ENCODE measurements at places on chromosomes 1 and 21.

GRCh38 chr1:47703981-47704596 is 266.2 kb downstream of the FOXD2 start:
- peak; percentile 49 for DNase-seq

DNA sequence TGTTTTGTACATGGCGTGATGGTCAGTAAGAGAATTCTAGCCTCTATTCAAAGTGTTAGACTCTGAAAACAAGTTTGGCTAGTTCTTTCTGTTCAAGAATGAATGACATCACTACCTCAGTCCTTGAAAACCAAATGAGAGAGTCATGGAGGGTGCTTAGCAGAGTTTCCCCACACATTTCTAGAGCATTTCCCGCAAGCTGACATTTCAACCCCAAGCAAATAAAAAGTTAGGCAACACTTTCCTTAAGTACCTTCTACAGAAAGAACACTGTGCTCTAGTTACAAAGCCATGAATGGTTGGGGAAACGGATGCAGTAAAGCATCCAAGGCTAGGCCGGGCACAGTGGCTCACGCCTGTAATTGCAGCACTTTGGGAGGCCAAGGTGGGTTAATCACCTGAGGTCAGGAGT is 47.9 kb upstream of the SLC44A3 start:
- DNase-seq = no peak

DNA sequence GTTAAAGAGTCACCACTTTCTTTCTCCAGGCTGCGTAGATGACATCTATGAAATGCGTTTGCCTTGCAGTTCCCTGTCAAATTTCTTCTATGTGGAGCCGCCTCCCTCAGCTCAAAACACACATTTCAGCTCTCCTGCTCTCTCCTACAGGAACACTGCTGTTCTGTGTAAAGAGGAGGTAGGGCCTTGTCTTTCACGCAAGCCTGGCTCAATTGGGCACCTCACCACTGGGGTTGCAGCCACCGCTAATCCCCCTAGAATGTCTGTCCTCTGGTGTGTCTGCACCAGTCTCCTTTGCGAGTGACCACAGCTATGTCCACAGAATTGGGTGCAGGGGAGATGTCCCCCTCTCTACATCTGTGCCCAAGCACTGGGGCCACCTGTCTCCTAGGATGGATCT is 31.8 kb upstream of the CFHR4 start:
- no peak for DNase-seq

DNA sequence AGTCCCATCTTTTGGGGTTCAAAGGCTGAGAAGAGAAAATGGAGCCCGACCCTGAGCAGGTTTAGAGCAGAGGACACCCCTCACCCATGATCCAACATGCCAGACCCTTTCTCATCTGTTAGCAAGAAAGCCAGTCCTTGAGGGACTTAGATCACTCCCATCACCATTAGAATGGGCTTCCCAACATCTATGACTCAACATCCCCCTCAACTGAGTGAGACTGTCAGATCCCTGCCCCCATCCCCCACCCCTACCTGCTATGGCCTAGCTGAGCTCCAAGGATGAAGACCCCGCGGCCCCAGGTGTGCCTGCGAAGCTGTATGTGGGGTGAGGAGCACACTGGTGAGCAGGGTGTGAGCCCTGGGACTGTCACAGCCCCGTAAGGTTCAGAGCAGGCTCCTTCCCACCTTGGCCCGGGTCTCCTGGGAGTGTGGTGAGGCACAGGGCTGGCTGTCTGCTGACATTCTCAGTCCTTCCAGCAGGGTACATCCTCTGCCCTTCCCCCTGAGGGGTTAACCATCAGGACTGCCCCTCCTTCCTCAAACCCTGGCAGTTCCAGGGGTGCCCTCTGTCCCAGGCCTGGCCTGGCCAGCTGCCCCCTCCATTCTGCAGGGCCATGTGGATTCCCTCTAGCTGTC is 21.4 kb upstream of the BLACAT1 start:
- no peak for DNase-seq

- DNase-seq = no peak
Measured at GRCh38 chr1:25695090-25695770, 78.6 kb downstream of the MAN1C1 start.

- no peak for DNase-seq
Measured at GRCh38 chr1:207261971-207262370, 59.5 kb upstream of the CD55 start.

DNA sequence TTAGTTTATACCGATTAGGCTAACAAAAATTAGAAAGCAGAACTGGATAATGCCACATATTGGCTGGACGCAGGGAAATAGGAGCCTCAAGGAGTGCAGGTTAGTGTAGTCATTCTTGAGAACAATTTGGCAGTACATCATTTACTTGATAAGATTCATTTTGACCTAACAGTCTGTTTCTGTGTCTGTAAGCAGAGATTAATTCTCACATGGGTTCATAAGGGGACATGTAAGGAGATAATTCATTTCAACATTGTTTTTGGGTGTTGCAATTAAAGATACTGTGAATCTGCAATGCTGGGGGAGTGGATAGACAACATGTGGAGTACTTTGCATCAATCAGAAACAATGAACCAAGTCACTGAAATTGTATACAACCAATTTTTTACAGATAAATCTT is 32.0 kb downstream of the AGO3 start:
- DNase-seq = no peak

DNA sequence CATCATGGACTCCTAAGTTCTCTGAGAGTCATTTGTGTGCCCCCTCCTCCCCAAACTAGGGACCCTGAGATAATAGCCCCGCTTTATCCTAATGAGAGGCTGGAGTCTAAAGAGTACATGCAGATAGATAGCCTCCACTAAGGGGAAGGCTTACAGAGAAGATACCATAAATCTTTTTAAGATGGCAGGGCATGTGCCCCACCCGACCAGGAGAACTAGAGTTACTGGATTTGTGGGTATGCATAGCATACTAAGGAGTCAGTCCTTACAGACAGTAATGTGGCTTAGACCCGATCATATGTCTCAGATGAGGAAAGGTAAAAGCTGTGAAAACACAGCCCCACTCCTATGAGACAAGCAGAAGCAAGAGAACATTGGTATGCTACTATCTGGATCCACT is 25.7 kb upstream of the PKN2 start:
- no peak for DNase-seq

GRCh38 chr1:116514708-116515525 is 55.9 kb downstream of the CD58 start:
- no peak for DNase-seq

DNA sequence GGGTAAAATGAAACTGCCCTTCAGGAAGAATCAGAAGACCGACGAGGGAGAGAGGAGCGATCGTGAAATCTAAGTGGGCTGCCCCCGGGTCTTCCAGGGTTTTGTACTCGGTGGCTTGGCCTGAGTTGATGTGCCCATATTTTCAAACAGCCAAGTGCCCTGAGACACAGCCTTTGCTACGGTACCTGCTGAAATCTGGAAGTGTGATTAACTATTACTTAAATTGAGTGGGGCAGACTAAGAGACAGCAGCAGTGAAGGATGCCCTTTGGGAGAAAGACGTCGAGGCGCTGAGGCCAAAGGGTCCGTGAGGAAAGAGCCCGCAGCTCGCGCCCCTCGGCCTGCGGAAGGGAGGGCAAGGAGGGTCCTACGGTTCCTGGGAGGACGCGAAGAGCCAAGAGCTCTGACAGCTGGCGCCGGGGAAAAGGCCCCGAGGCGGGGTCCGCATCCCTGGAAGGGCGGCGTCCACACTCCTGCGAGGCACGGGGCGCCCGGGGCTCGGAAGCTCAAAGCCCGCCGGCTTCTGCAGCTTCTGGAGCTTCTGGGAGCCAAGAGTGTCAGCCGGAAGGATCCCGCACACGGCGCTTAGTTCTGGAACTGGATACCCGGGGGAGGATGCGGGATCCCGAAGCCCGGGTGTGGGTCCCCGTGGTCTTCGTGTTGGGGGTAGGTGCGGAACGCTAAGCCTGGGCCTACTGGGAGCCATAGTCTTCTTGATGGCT is 15.4 kb upstream of the RNU1-4 start:
- DNase-seq = no peak

DNA sequence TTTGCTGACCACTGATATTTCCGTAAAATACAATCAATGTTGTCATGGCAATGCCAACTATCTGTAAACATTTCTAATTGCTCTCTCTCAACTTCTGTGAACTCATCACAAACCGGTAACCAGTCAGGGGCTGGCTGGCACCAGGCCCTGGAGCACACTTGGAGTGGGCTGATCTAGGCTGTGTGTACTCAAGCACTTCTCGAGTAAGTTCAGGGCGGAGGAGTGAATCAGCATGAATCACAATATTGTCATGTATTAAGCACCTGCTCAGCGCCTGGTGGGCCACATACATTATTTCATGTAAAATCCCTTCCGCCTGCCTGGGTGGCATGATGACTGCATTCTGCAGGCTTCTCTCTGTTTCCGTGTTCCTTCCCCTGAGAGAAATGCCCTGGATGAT is 212.4 kb downstream of the FOXD2 start:
- DNase-seq = no peak

- no peak for DNase-seq
Measured at GRCh38 chr1:66575739-66576138, 41.8 kb downstream of the SGIP1 start.

DNA sequence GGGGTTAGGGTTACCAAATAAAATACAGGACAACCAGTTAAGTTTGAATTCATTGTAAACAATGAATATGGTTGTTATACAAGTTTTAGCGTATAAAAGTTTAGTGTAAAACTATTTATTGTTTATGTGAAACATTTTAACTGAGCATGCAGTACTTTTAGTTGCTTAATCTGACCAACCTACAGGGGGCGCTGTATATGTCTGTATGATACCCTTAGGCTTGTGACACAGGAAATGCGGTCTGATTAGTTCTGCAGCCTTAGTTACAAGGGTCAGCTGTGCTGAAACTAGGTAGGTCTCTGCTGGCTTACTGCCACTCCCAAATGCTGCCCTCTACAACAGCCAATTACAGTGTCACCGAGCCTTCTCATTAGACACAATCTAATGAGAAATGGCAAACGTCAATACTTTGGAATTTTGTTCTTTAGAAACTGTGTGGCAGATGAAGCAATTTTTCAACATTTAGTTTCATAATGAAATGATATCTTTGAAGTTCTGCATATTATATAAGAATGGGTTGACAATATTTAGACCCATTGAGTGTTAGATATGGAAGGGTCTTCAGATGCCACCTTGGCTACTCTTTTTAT is 56.2 kb downstream of the NTNG1 start:
- no peak for DNase-seq

- DNase-seq = no peak
Measured at GRCh38 chr1:98048244-98048643, 127.4 kb upstream of the DPYD start.

DNA sequence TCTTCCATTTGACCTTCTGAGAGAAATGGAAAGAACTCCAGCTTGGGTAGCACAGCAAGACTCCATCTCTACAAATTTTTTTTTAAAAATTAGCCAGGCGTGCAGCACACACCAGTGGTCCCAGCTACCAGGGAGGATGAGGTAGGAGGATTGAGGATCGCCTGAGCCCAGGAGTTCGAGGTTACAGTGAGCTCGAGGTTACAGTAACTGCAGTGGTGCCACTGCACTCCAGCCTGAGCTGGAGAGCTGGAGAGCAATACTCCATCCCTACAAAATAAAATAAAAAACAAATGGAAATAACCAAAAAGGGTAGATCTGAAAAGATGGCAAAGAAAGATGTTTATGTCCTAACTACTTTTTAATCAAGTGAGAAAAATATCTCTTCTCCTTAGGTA is 14.5 kb downstream of the POGZ start:
- no peak for DNase-seq

DNA sequence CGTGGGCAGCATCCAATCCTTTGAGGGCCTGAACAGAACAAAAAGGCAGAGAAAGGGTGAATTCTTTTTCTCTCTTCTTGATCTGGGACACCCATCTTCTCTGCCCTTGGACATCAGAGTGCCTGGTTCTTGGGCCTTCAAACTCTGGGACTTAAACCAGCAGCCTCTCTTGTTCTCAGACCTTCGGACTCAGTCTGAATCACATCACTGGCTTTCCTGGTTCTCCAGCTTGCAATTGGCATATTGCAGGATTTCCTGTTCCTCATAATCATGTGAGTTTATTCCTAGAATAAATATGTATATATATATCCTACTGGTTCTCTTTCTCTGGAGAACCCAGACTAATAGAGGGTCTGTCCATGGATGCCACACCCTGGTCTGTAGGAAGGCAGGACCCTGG is 16.3 kb upstream of the TENT5C start:
- no peak for DNase-seq

DNA sequence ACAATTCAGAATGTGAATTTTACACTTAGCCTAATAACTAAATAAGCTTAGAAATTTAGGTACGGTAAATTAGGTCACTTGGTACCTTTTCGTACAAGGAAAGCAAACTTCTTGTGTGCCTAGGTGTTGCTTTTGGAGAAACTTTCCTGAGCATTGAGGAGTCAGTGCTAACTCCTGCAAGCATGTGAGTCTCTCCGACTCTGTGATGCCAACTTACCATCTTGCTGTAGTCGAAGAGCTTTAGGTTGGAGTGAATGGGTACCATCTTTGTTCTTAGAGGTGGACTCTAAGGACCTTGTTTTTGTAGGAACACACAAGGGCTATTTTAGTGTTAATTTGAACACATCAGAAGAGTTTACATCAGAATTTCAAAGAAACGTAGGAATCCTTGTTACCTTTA is 688.9 kb downstream of the USP25 start:
- DNase-seq = no peak

DNA sequence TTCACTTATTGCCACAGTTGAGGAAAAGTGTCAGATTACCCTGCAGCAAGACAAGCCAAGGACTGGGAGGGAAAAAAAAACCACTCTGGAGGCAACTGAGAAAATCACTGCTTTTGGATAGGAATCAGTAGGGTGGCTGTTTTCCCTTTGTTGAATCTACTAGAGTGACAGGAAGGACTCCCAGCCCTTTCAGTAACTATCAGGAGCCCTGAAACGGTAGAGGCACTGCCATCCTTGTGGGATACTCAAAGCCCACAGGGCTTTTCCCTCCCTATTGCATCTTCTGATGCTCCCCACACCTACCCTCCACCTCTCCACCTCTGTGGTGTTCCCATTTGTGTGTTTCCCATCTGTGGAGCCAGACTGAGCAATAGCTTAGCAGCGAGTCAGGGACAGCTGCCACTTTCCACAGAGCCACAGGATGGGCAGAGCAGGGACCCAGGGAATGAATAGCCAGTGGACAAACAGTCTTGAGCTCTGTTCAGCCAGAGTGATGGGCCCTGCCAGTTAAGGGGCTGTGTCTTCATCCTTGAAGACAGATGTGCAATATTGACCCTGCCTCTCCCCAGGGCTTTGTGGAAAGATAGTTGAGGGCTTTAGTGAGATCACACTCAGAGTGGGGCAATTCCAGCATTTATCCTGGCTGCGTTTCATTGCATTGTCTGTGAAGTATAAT is 13.9 kb downstream of the UBIAD1 start:
- DNase-seq = no peak

GRCh38 chr1:116382321-116382720 is 9.3 kb downstream of the ATP1A1 start:
- DNase-seq = no peak

DNA sequence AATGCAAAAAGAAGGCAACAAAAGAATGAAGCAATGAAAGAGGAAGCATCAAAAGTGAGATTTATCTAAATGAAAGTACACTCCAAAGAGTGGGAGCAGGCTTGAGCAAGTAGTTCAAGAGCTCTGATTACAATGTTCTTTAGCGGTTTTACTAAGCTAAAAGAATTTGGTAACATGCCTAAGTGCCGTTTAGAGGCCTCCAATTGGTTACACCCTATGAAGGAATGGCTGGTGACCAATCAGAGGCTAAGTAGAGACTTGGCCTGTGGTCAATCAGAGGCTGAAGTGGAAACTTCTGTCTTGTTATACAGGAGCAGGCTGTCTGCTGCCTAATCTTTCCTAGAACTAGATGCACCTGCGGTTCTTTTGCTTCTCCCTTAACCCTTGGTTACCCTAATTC is 59.1 kb downstream of the PTGFR start:
- DNase-seq = no peak
